ENCODE measurements at places on chromosomes 16 and 17. TPM values are rescaled to one million over a fixed set of nuclear protein-coding genes. Genes with fewer than 3 reads are reported as not detected.

Gene SCARF1
- 7.4 TPM for total RNA-seq

DNA sequence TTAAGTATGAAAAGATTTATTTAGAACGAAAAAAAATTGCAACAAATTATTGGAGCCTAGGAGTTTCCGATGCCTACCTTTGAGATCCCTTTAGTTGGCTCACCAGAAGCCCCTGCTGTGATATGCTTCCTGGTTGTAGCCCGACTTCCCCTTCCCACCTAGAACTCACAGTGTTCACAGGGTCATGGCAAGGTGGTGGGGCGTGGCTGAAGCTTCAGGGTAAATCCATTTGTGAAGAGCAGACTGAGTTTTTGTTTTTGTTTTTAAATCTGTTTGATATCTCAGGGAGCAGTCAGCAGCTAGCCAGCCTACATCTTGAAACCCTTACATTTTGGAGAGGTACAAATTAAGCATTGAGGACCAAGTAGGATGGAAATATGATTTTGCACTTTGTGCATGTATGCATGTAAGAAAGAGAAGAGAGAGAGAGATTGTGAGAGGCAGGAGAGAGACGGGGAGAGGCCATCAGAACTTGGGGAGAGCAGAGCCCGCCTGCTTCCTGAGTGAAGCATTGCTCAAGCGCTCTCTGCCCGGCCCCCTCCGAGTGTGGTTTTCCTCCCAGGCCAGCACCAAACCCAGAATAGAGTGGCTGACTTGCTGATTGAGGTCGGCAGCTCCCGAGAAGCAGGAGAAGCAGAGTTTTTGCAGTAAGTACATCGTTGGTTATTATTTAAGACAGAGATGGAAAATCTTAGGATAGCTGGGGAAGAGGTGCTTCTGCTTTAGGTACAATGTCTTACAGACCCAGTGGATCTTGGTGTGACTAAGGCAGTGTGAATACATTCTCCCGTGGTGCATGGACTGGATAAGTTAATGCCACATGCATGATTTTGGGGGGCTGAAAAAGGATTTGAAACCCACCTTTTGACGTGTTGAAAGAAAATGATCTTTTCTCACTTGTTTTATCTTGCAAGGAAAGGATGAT, 64.2 kb downstream of the SPECC1 start:
- peak; percentile 66 for DNase-seq
- no peaks in the 10 kb centered on the region for H3K36me3 ChIP-seq
- H3K27me3 ChIP-seq = no peaks in the 10 kb centered on the region
- peak overlapping the region; percentile 67 for H3K27ac ChIP-seq
- peaks cover 27% of the 10 kb centered on the region for H3K4me1 ChIP-seq

GRCh38 chr16:11543661-11544393, 42.9 kb downstream of the LITAF start:
- peaks cover 14% of the 10 kb centered on the region for H3K36me3 ChIP-seq
- H3K4me3 ChIP-seq = no peak overlapping the region
- H3K27me3 ChIP-seq = no peaks in the 10 kb centered on the region
- no peak for DNase-seq
- H3K4me1 ChIP-seq = no peaks in the 10 kb centered on the region

DNA sequence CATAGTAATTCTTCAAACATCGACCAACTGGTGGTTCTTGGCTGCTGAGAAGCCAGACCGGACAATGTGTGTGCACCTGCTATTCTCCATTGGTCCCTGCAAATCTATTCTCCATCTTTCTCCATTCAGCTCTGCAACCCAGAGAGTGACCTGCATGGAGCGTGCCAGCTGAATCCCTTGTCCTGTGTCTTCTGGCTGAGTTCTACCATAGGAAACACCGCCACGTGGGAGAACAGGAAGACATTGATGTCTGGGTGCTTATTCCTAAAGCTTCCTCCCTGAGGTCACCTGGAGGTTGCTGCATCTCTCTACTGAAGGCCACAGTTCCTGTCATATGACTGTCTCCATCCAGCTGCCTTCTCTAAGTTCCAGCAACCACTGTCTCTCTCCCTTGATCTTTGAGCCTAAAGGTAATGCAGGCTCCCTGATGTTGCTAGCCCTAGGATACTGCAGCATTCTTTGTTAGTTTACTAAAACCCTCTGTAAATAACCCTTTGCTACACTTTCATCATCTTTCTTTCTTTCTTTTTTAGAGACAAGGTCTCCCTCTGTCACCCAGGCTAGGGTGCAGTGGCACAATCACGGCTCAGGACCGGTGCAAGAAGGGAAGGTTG, 10.6 kb upstream of the SMG1 start:
- DNase-seq = no peak
- H3K27me3 ChIP-seq = no peaks in the 10 kb centered on the region
- H3K4me3 ChIP-seq = no peak overlapping the region
- H3K4me1 ChIP-seq = peaks cover 6% of the 10 kb centered on the region

DNA sequence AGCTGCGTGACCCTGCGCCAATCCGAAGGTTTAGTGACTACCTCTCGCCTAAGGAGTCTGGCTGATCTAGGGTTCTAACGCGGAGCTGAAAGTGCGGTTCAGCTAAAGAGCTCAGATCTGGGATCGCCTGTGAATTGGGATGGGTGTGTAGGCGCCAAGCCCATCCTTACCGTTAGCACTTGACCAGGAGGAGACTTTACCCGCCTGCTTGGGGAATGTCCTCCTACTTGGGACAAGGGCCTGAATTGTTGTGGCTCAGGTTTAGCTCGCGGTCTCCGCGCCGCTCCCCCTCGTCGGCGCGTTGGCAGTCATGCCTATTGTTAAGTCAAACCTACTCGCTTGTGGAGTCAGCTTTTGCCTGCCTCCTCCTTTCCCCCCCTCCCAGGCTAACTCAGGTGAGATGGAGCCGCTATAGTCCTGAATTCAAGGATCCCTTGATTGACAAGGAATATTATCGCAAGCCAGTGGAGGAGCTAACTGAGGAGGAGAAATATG, 480 bp downstream of the MRPS7 start:
- no peak for DNase-seq
- peak overlapping the region; percentile 100 for H3K4me3 ChIP-seq
- peaks cover 9% of the 10 kb centered on the region for H3K36me3 ChIP-seq
- H3K27me3 ChIP-seq = no peaks in the 10 kb centered on the region
- peaks cover 22% of the 10 kb centered on the region for H3K4me1 ChIP-seq

DNA sequence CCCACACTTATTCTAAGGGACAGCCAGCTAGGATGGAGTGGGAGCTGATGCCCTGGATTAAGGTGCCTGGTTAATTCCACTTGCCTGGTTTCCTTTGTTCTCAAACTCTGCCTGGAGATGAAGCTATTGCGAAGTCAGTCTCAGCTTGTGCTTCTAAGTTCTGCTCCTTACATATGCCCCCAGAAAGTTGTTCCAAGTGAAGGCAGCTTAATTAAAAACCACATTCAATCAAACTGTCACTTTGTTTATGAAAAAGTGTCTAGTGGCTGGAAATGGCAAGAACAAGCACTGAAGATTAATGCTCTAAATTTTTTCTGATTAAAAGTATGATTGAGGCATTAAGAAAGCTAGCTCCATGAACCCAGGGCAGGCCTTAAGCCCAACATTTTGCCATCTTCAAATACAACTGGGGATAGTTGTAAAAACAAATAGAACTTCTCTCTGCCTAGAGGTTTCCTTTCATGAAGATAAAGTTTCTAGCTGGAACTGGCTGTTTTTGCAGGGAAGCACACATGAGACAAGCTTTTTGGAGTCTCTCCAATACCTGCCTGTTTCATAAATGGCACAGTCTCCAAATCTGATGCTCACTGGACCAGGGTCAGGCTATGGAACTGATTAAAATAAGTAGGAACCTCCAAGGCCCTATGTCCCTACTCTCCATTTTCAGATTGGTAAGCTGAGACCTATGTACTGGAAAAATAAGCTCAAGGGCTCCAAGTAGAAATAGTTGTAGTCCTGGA, 100.9 kb downstream of the GRIN2A start:
- H3K27me3 ChIP-seq = no peaks in the 10 kb centered on the region
- DNase-seq = no peak
- no peak overlapping the region for H3K4me3 ChIP-seq
- no peak overlapping the region for H3K27ac ChIP-seq
- H3K36me3 ChIP-seq = no peaks in the 10 kb centered on the region

DNA sequence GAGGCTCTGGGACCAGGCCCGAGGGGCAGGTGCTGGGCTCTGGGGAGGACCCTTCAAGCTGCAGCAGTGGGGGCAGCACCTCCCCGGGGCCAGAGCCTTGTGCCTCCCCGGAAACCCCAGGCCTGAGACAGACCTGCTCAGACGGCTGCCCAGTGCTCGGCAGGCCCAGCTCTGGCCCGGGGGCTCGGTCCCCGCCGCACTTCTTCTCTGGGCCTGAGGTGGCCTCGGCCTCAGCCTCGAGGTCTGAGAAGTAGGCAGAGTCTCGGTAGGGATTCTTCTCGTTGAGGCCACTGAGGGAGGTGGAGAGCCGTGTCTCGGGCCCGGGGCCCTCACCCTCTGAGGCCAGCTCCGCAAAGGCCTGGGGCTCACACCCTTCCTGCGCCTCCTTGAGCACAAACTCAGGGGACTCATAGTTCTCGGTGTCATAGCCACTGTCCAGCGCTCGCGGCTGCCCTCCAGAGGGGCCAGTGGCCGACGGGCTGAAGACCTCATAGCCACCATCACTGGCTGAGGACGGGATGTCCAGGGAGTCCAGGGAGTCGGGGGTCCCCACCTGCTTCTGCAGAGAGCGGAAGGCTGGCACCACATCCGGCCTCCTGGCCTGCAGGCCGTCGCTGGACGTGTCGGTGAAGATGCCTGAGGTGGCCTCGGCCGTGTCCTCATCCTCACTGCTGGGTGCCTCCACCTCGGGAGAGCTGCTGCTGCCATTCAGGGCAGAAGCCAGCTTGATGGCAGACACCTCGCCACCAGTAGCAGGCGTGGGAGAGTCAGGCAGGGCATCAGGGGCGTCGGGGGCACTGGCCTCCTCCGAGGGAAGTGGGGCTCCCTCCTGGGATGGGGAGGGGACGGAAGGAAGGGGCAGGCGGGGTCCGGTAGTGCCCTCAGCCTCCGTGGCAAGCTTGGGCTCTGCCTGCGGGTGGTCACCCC, 44.3 kb upstream of the PVALEF start:
- no peak for DNase-seq
- no peak overlapping the region for H3K4me3 ChIP-seq
- no peaks in the 10 kb centered on the region for H3K36me3 ChIP-seq
- no peaks in the 10 kb centered on the region for H3K27me3 ChIP-seq
- H3K27ac ChIP-seq = no peak overlapping the region

DNA sequence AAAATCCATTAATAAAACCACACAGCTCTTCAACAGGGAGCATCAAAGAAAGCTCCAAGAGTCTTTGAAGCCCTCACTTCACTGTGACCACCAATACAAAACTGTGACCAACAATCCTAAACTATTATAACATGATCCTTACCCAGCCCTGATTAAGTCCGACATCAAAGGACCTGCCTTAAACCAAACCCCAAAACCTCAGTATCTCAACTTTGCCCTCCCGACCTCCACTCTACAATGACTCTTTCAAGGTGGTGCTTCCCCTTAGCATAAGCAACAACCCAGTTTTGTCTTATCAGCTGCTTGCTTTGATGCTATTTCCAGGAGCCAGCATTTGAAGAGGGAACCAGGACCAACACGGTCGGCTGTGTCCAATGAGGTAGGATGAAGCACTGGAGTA, 8.5 kb upstream of the PRSS22 start:
- H3K4me3 ChIP-seq = no peak overlapping the region
- no peaks in the 10 kb centered on the region for H3K36me3 ChIP-seq
- DNase-seq = no peak
- H3K27me3 ChIP-seq = no peaks in the 10 kb centered on the region
- H3K27ac ChIP-seq = no peak overlapping the region

- no peaks in the 10 kb centered on the region for H3K27me3 ChIP-seq
- no peak overlapping the region for H3K4me3 ChIP-seq
- H3K36me3 ChIP-seq = no peaks in the 10 kb centered on the region
- no peaks in the 10 kb centered on the region for H3K4me1 ChIP-seq
- no peak overlapping the region for H3K27ac ChIP-seq
Observed at GRCh38 chr17:56735842-56736241, 97.9 kb downstream of the C17orf67 start.

- no peaks in the 10 kb centered on the region for H3K4me1 ChIP-seq
- H3K4me3 ChIP-seq = no peak overlapping the region
- no peaks in the 10 kb centered on the region for H3K27me3 ChIP-seq
- no peaks in the 10 kb centered on the region for H3K36me3 ChIP-seq
- no peak overlapping the region for H3K27ac ChIP-seq
- DNase-seq = no peak
Observed at GRCh38 chr17:52110923-52111581, 47.5 kb downstream of the CA10 start.

Gene SLC13A2
- not detected for total RNA-seq

GRCh38 chr16:27066668-27067537, at the start of gene C16orf82:
C16orf82 (plus strand) TSS chr16:27066927.
- H3K27me3 ChIP-seq = peaks cover 14% of the 10 kb centered on the region
- H3K4me1 ChIP-seq = no peaks in the 10 kb centered on the region
- H3K27ac ChIP-seq = no peak within 1 kb of the TSS
- no peak for DNase-seq

DNA sequence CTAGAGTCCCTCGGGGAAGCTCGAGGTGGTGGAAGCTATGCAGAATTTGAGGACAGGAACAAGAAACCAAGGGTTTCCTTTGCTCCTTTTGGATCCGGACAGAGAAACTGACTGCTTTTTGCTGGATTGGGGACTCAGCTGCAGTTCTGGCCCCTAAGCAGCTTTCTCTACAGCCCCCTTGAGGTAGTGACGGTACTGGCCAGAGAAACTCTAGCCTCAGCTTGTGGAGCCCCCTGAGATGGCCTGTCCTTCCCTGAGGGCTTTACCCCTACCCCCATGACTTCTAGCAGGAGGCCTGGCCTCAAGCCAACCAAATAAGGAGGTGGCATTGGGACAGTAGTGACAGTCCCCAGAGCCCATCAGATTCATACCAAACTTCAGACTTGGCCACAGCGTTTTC, 118.1 kb downstream of the IRX5 start:
- H3K27ac ChIP-seq = no peak overlapping the region
- no peaks in the 10 kb centered on the region for H3K27me3 ChIP-seq
- no peaks in the 10 kb centered on the region for H3K36me3 ChIP-seq
- H3K4me1 ChIP-seq = no peaks in the 10 kb centered on the region
- no peak for DNase-seq
